GM18507 (cell line): ENCODE measurements at places on chromosomes 13 and 19.

- peak; percentile 36 for DNase-seq
Measured at GRCh38 chr19:19342086-19343015, 21.7 kb downstream of the MAU2 start.

- no peak for DNase-seq
Measured at GRCh38 chr19:58561373-58562121, 3.1 kb upstream of the UBE2M start.

- DNase-seq, result no peak
Measured at GRCh38 chr19:35249848-35250711, 1.3 kb downstream of the LSR start.

- peak; percentile 65 for DNase-seq
Measured at GRCh38 chr19:55598719-55599467, 424 bp downstream of the FIZ1 start.

DNA sequence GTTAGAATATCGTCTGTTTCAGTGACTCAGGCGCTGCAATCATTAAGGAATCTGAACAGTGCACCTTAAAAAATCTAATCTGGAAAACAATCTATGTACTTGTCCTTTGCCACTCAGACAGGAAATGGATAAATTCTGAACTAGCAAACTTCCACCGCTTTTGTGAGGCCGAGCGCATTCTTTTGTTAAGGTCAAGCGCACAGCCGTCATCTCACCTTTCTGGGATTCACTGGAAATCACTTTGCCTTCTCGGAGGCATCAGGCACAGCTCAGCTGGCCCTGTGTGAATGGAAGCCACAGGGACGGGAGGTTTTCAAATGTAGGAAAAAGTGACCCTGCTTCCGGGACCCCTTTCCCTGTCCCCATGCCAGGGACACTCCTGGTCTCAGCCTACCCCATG lies 28.2 kb upstream of the SPACA7 start:
- DNase-seq, result no peak

DNA sequence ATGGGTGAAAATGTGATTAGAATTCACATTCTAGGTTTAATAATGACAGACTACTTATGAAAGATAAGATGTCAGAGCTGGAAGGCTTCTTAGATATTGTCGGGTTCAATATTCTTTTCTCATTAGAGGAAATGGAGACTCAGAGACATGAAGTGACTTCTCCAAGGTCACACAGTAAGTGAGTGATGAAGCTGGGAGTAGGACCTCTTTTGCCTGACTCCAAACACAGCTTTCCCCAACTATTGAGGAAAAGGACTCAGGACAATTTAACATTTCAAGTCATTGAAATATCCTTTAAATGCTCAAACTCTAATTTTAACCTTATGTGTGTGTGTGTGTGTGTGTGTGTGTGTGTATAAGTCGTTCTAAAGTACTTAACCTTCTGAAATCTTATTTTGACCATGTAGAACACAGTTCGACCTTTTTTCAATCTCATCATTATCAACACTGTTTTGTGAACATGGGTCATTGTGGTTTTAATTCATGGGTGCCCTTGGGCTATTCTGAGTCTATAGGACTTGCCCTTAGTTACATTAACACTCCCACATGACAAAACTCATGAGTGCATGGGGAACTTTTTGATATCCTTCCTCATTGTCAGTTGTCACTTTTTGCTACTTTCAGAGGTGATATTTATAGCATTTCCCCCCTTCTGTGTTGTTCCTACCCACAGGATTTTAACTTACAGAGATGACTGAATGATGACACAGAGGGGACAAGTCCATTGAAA lies 53.0 kb downstream of the LRCH1 start:
- no peak for DNase-seq

DNA sequence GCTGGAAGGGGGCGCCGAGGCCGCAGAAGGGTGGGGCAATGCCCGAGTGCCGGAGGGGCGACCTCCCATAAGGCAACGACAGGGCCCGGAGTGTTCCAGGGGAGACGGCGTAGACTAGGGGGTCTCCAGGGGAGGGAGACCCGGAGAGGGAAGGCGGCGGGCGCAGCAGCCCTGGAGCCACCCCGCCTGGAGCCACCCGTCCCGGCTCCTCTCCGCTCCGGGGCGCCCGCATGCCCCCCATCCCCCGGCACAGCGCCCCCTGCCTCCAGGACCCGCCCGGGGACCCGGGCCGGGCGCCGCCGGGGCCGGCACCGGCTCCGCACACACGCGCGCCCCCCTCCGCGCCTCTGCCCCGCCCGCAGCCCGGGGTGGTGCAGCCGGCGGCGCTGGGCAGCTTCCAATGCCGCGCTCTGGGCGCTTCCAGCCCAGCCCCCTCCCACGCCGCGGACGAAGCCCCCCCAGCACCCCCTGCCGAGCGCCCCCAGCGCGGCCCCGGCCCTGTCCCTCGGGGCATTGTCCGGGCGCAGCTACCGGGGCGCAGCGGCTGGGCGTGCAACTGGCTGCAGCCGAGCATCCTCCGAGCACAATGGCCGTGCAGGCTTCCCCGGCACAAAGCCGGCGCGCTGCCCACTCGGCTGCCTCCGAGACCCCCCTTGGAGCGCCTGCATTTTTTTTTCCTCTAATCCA lies 519 bp downstream of the PTPRS start:
- DNase-seq, result no peak

- no peak for DNase-seq
Measured at GRCh38 chr19:845707-846521, 5.1 kb downstream of the PRTN3 start.

DNA sequence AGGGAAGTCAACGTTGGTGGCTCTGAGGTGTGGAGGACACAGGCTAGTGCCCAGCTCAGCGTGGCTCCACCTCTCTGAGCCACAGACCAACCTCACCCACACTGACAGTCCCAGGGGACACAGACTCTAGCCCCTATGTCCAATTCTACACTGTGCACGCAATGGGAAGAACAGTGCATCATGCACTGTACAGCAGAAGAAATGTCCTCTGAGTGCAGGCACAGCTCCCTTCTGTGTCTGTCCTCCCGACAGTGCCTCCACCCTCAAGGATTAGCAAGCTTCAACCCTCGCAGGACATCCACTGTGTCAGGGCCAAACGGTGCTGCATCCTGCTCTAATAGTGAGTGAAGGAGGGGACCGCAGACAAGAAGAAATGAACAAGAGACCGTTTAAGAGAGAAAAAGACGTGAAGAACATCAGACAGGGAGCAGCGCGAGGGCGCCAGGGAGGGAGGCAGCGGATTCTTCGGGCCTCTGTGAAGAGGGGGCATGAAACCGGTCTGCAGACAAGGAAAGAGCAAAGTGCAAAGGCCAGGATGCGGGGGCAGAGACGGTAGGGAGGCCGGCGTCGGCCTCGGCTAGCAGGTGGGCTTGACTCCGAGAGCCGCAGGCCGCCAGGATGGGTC lies 681 bp downstream of the ZNF837 start:
- DNase-seq, result no peak

DNA sequence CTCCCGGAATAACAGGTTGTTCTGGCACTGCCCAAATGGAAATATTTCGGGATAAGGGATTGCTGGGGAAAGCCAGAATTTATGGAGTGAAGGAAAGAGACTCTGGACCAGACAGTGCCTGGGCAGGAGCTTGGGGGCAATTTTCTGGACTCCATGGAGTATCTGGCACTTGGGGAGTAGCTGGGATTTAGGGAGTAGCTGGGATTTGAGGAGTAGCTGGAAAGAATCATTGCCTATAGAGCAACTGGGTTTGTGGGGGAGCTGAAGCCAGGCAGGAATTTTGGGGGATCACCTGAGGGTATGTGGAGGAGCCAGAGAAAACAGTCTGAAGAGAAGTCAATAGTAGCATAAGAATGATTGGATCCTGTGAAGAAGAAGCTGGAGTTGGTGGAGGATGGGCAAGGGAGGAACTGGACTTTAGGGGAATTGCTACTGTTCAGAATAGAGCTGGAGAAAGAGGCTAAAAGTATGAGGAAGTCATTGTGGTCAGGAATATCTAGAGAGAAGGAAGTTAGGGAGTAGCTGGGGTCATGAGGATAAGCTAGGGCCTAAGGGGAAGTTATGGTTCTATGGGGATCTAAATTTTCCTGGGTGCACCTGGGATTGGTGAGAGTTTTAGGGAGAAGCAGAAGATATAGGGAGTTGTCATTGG lies 14.8 kb downstream of the FSD1 start:
- DNase-seq, result no peak

DNA sequence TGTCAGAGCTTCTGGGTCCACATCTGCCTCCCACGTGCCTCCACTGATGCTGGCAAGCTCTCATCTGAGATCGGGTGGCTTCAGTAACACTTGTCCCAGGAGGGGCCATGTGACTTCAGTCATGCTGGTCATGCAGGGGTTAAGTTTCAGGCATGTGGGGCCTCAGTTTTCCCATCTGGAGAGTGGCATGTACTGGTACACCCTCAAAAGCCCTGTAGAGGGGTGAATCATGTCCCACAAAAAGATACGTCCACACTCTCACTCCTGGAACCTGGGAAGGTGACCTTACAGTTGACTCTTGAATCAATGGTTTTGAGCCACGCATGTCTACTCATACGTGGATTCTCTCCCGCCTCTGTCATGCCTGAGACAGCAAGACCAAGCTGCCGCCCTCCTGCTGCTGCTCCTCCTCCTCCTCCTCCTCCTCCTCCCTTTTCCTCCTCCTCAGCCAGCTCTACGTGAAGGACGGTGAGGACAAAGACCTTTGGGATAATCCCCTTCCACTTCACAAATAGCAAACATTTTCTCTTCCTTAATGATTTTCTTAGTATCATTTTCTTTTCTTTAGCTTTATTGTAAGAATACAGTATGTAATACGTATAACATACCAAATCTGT lies 53.7 kb downstream of the COMP start:
- no peak for DNase-seq

GRCh38 chr19:7549429-7550148 lies 14.1 kb downstream of the PNPLA6 start:
- DNase-seq, result no peak

DNA sequence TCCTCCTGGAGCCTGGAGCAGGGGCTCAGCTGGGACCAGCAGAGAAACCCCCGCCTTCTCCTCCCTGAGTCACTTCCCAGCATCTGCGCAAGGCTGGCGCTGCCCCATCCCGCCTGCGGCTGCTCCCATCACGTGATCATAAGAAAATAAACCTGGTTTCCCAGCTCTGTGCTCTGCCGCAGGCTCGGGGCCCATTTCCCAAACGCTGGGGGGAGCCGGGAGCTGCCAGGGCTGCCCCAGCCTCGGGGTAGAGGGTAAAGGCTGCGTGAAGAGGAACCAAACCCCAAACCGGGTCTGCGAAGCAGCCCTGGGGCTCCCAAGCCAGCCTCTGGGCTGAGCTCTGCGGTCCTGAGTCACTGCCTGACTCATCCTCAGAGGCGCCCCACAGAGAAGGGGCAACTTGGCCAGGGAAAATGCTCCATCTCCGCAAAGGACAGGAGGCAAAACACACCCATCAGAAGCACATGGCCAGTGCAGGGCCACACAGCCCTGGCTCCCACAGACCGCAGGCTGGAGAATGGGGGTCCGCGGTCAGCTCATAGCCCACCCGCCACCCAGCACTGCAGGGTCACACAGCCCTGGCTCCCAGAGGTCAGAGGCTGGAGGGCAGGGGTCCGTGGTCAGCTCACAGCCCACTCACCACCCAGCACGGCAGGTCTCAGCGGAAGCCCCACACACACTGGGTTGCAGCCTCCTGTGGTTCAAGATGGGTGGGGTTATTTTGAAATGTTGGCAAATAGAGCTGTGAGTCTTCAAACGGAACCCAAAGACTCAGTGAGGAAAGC lies 67.1 kb downstream of the RASA3 start:
- peak; percentile 26 for DNase-seq

- DNase-seq, result no peak
Measured at GRCh38 chr19:5480427-5480836, 25.2 kb downstream of the ZNRF4 start.

GRCh38 chr13:106103779-106104178 lies 431.7 kb downstream of the EFNB2 start:
- no peak for DNase-seq

GRCh38 chr13:29607465-29607864 lies 12.0 kb upstream of the SLC7A1 start:
- DNase-seq, result no peak

DNA sequence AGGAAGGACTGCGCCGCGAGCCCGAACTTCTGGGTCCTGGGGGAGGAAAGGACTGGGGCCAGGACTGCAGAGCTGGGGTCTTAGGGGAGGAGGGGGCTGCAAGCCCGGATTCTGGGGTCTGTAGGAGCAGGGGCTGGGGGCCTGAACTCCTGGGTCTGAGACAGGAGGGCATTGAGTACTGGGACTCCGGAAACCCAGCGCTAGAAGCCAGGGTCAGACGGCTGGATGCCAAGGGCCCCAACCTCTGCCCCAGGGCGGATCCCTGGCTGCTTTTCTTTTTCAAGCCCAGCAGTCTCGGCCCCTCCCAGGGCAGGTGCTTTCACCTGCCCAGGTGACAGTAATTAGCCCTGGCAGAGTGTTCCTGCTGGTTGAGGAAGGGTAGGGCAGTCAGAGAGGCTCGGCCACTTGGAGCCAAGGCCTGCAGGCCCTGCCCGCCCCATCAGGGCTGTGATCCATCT lies 2.3 kb downstream of the MYH14 start:
- no peak for DNase-seq

GRCh38 chr19:4830768-4831265 lies 695 bp downstream of the TICAM1 start:
- DNase-seq, result no peak

DNA sequence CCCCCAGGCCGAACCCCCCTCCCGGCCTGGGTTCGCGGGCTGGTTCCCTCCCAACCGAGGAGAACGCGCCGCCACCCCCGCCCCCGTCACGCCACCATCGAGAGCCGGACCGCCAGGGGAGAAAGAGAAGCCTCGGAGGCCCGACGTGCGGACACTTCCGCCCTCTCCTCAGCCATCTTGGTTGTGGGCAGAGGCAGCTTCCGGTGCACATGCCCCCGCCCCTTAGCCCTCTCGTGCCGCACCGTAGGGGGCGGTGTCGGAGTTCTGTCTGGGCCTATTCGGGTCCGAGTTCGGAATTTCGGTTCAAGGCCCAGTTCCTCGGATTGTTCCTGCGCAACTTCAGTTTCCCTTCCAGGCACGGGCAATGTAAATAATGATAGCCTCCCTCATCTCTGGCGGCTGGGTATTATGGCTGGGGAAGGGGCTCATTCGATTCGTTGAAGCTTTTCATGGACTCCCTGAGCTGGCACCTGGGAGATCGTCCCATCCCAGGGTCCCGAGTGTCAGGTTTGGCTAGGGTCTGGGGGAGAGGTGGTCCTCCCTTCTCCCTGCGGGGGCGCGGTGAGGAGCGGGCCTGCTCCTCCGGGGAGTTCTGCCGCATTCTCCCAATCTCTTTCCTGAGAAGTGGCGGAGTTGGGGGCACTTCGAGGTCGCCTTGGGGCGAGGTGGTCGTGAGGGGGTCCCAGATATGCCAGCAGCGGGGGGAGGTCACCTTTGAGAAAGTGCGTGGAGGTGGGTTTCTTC lies at the start of the genes IER2 and STX10:
TSS of gene IER2 (plus strand) at position 225 of the 744 bp plus-strand sequence. CDS start 2,776 bp downstream, outside the sequence.
TSS of gene STX10 (minus strand) at position 189 of the 744 bp plus-strand sequence. CDS start 202 bp downstream, outside the sequence.
- peak; percentile 86 for DNase-seq

DNA sequence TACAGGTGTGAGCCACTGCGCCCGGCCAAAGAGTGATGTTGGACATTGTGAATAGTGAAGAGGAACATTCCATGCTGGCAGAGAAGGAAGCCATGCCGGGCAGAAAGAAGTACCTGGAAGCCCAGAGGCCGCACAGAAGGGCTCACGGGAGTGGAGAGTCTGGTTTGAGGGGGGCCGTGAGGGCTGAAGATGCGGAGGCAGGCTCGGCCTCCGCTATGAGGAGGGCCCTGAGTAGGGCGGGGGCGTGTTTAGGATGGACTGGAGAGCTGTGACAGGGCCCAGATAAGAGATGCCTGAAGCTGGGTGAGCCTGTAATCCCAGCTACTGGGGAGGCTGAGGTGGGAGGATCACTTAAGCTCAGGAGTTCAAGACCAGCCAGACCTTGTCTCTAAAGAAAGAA lies 1.6 kb downstream of the JOSD2 start:
- no peak for DNase-seq

GRCh38 chr19:28971049-28971448 lies 241.9 kb downstream of the UQCRFS1 start:
- DNase-seq, result no peak
